ENCODE measurements at places on chromosomes 7 and 10. TPM values are rescaled to one million over a fixed set of nuclear protein-coding genes. Genes with fewer than 3 reads are reported as not detected.

GRCh38 chr10:112151524-112152039 lies 32.0 kb downstream of the GPAM start:
- H3K36me3 ChIP-seq = no peaks in the 10 kb centered on the region
- H3K27ac ChIP-seq = no peak overlapping the region
- DNase-seq = no peak
- H3K4me3 ChIP-seq = no peak overlapping the region
- H3K27me3 ChIP-seq = no peaks in the 10 kb centered on the region

DNA sequence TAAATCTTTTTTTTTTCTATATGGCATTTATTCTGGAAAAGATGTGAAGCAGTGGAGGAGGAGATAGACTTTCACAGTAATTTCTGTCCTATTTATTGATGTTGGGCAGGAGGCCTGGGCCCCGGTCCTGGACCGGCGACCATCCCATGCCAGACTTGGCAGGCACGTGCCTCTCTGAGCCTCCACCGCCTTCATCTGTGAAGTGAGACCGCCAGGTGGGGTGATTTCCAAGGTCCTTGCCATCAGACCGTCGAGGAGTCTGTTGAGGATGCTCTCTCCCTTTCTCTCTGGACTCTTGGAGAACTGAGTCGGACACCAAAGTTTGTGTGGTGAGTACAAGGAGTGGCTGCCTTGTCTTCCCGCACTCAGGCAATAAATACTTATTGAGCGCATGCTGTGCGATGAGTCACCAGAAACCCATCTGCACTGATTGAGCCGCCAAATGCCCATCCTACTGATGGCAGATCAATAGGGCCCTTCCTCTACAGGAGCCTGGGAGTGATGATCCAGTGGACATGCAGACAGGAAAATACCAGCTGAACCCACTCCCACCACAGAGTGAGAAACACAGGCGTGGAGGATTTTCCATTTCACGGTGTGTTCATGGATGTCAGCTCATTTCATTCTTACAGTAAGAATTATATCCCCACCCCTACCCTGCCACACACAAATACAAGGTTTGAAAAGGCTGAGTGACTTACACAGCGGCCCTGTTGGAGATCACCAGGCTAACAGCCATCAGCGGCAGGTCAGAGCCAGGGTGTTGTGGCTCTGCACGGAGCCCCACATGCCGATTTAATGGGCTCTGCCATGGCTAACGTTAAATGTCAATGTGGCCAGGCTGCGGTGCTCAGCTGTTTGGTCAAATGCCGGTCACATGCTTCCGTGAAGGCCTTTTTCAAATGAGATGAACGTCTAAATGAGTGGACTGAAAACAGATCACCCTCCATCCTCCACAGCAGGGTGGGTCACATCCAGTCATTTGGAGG lies 11.5 kb upstream of the PRKAG2 start:
- peaks cover 18% of the 10 kb centered on the region for H3K27me3 ChIP-seq
- no peaks in the 10 kb centered on the region for H3K4me1 ChIP-seq
- H3K4me3 ChIP-seq = no peak overlapping the region
- no peak for DNase-seq
- no peak overlapping the region for H3K27ac ChIP-seq

The VOPP1 gene
- 91.1 TPM for total RNA-seq

DNA sequence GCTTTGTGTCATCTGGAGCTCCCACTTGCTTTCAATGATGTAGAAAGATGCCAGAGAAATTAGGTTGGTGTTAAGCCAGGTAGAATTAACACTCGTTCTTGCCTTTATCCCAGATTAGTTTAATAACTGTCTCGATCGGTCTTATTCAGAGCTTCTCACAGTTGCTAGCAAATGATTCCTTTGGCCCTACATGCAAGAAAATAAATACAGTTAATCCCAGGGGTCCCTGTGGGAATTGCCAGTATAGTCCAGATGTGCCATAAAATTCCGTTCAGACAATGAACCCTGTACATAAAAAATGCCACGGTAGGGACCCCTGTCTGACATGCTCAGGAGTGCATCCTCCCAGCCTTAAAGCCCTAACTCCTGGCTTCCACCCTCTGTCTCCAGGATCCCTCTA lies 207.5 kb downstream of the ARHGAP12 start:
- no peak overlapping the region for H3K4me3 ChIP-seq
- peaks cover 16% of the 10 kb centered on the region for H3K27me3 ChIP-seq
- H3K27ac ChIP-seq = no peak overlapping the region

The HIF1AN gene
- total RNA-seq = 52.8 TPM

- no peak for DNase-seq
- no peak overlapping the region for H3K27ac ChIP-seq
- H3K36me3 ChIP-seq = peaks cover 2% of the 10 kb centered on the region
- no peaks in the 10 kb centered on the region for H3K4me1 ChIP-seq
- no peaks in the 10 kb centered on the region for H3K27me3 ChIP-seq
- H3K4me3 ChIP-seq = no peak overlapping the region
These were observed 140.1 kb downstream of the GFRA1 start for GRCh38 chr10:116132780-116133399.

DNA sequence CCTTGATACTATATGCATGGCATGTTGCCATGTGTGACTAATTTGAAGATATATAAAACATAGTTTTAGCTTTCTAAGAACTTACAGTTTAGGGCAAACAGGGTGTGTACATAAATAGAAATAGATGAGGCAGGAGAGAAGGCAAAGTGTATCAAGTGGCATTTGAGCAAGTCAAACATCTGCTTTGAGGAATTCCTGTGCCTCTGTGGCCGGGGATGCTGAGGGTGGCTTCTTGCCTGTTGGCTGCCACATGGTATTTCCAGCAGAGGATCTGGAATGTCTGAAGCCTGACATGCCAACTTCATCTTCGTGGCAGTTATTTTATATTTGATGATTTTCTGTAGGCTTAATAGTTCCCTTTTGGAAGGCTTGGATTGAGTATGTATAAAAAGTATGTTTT lies 6.0 kb downstream of the SSBP1 start:
- no peak for DNase-seq
- H3K4me1 ChIP-seq = peaks cover 35% of the 10 kb centered on the region
- H3K4me3 ChIP-seq = no peak overlapping the region

DNA sequence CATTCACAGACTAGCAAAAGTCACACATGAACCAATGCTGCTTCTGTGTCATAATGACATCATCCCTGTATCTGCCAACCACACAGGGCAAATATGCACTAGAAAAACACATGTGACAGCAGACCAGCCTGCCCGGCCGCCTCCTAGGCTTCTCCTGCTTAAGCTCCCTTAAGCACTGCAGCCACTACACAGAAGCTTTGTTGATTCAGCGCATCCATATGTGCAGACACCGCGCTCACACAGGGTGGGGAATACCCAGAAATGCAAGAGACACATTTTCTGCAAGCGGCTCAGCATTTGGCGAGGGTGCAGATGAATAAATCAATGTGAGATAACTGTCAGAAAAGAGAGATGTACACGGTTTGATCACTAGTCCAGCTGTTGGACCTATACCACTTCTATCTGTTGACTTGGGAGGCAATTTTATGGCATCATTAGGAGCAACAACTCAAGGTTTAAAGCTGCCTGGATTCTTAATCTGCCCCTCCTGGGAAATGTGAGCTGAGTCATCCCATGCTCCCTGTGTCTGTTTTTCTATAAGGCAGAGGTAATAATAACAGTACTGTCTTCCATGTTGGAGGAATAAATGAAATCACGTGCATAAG lies 33.4 kb downstream of the CPXM2 start:
- H3K4me1 ChIP-seq = no peaks in the 10 kb centered on the region
- no peak for DNase-seq
- H3K4me3 ChIP-seq = no peak overlapping the region
- H3K27me3 ChIP-seq = no peaks in the 10 kb centered on the region

The AGMO gene
- not detected for total RNA-seq

GRCh38 chr7:137169282-137169698 lies 174.2 kb downstream of the PTN start:
- DNase-seq = no peak
- H3K27me3 ChIP-seq = no peaks in the 10 kb centered on the region
- no peak overlapping the region for H3K27ac ChIP-seq
- H3K4me3 ChIP-seq = no peak overlapping the region
- no peaks in the 10 kb centered on the region for H3K4me1 ChIP-seq
- H3K36me3 ChIP-seq = no peaks in the 10 kb centered on the region

GRCh38 chr7:115088893-115089292 lies 167.0 kb downstream of the MDFIC start:
- no peaks in the 10 kb centered on the region for H3K4me1 ChIP-seq
- DNase-seq = no peak
- H3K27ac ChIP-seq = no peak overlapping the region
- no peak overlapping the region for H3K4me3 ChIP-seq

DNA sequence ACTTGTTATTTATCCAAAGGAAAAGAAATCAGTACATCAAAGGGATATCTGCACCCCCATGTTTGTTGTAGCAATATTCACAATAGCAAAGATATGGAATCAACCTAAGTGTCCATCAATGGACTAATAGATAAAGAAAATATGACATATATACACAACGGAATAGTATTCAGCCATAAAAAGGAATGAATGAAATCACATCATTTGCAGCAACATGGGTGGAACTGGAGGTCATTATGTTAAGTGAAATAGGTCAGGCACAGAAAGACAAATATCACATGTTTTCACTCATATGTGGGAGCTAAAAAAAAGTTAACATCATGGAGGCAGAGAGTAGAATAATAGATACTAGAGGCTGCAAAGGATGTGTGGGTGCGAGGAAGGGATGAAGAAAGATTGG lies 25.0 kb upstream of the KAT6B start:
- H3K4me1 ChIP-seq = peaks cover 10% of the 10 kb centered on the region
- H3K36me3 ChIP-seq = no peaks in the 10 kb centered on the region

DNA sequence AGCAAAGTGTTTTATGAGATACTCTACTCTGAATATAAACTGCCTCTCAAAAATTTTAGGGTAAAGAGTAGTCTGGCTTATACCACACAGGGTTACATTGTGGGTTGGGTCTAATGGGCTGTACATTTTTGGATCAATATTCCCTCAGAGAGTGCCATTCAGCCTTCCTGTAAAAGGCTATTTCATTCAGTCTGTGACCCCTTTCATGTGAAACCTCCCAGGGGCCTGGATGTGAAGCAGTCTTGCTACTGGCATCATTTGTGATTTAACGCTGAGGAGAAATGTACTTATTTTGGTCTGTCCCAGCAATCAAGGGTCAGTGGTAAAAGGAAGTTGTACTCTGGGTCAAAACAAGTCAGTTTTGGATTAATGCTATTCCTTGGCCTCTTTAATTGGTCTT lies 71.8 kb upstream of the PRKG1 start:
- DNase-seq = no peak
- no peak overlapping the region for H3K27ac ChIP-seq

Measured in activated T-cell treated with anti-CD3 and anti-CD28 coated beads, Interleukin-2, amount 50 U/mL, for 72 hours (primary cell).